ENCODE measurements at places on chromosomes 13 and 19. TPM values are rescaled to one million over a fixed set of nuclear protein-coding genes. Genes with fewer than 3 reads are reported as not detected.
A peak's percentile ranks its signal among the peaks of the same experiment; 100 is the strongest.

DNA sequence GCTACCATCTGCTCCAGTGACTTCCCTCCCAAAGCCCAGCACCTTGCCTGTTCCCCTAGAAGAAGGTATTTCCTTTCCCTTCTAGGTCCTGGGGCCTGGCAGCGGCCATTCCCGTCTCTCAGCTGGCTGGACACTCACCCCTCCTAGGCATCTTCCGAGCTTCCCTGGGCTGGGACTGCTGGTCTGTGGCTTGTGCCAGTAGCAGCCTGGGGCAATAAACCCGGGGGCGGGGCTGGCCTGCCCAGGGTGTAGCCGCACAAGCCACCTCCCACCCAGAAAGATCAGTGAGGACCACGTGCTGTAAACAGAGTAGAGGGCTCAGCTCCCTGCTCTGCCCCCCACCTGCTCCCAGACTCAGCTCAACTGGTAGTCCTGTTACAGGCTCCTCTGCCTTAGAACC is 15.0 kb downstream of the LIPE start:
- DNase-seq = no peak

- no peak for DNase-seq
Observed at GRCh38 chr13:32866921-32867320, 149.3 kb upstream of the KL start.

Gene WDR87
- not detected for total RNA-seq

Gene NLRP12
- 2.0 TPM for total RNA-seq

Gene LGALS14
- total RNA-seq = not detected

GRCh38 chr19:48810151-48810550 is 678 bp downstream of the BCAT2 start:
- no peak for DNase-seq

DNA sequence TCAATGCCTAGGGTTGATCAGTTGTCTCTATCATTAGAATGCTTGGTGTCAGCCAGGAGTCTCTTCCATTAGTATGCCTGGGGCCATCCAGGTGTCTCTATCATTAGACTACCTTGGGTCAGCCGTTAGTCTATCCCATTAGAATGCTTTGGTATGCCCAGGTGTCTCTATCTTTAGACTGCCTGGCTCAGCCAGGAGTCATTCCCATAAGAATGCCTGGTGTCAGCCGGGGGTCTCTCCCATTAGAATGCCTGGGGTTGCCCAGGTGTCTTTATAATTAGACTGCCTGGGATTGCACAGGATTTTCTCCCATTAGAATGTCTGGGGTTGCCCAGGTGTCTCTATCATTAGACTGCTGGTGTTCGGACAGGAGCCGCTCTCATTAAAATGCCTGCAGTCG is 1442.9 kb downstream of the UQCRFS1 start:
- no peak for DNase-seq

DNA sequence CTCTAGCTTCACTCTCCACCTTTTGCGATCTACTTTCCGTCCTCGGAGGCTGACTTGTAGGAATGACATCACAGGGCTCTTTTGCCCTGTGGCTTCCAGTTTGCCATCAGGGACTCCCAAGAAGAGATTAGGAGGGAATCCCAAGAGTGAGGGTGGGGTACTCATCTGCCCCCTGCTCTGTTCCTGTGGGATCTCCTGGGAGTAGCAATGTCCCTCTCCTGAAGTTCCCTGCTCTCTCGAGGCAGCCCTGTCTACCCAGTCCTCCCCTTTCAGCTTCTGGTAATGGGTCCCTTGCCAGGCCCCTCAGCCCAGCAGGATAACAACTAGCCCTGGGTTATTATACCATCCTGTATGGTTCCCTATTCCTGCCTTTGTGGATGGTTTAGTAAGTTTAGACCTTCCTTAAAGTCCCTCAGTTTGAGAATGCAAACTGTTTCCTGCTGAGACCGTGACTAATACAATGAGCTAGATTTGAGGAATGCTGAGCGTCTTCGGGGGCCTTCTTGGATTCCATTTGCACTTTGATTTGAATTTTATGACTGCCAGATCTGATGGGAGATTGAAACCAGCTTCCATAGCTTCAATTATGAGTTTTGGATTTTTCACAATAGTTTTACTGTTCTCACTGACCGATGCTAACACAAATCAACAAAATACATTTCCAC is 73.7 kb upstream of the IPO5 start:
- DNase-seq = no peak

GRCh38 chr19:1700733-1701663 is 48.6 kb upstream of the TCF3 start:
- DNase-seq = no peak

- DNase-seq = no peak
Observed at GRCh38 chr13:94996445-94996844, 284.1 kb upstream of the SOX21 start.

GRCh38 chr19:39236527-39236926 is 8.3 kb downstream of the IFNL3 start:
- DNase-seq = no peak

Gene RXFP2
- total RNA-seq = not detected

- DNase-seq = no peak
Observed at GRCh38 chr19:3514930-3515329, 8.8 kb downstream of the FZR1 start.

DNA sequence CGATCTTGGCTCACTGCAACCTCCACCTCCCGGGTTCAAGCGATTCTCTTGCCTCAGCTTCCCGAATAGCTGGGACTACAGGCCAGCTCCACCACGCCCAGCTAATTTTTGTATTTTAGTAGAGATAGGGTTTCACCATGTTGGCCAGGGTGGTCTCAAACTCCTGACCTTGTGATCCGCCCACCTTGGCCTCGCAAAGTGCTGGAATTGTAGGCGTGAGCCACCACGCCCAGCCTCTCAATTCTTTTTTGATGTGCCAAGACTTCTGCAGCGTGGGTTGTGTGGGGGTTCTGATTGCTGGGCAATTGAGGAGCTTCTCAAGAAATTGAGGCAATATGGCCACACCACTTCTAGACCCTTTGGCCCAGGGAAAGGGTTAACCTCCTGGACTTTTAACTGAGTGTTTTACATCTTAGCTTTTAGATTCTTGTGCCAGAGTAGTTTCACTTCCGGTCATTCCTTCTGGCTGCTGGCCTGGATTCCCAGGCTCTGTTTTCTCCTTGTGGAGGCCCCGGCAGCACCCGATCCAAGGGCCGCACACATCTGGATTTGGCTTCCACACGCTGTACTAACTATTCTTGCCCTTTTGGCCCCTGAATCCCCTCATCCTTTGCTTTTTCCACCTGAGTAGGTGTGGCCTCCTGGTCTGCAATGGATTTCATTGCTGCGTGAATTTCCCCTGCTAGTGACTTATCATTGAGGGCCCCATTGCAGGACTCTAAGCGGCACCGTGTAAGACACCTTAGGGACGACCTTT is 14.7 kb downstream of the SMARCA4 start:
- DNase-seq = no peak

DNA sequence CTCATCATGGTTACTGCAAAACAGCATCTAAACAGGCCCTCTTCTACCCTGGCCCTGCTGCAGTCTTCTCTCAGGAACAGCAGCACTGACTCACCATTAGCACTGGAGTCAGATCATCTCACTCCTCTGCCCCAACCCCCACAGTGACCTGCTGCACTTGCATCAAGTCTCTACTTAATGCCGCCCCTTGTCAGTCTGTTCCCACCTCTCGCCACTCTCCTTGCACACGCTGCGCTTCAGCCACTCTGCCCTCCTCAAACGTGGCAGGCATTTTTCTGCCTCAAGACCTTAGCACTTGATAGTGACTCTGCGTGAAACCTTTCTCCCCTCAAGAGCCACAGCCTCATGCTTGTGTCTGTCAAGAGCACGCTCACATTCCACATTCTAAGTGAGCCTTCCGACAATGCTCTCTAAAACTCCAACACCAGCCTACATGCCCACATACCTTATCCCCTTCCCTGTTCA is 22.1 kb downstream of the MIPEP start:
- DNase-seq = no peak

GRCh38 chr13:73943137-73943964 is 190.9 kb downstream of the KLF12 start:
- DNase-seq = no peak

GRCh38 chr13:51241720-51242119 is 19.5 kb downstream of the FAM124A start:
- no peak for DNase-seq

DNA sequence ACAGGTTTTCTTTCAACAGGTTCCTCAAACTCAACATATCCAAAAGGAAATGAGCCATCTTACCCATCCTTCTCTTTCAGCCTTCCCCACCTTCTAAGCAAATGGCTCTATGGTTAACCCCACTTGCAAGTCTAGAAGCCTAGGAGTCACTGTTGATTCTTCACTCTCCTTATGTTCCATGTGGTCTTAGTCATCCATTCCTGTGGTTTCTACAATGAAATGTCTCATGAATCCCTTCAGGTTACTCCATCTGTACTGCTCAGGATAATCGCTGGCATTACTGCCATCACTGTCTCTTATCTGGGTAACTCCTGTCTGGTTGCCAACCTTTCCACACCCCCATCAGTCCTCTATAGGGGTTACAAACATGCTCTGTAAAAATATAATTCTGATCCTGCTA is 381.3 kb downstream of the ENOX1 start:
- DNase-seq = no peak

Gene OSCAR
- total RNA-seq = 3.9 TPM

DNA sequence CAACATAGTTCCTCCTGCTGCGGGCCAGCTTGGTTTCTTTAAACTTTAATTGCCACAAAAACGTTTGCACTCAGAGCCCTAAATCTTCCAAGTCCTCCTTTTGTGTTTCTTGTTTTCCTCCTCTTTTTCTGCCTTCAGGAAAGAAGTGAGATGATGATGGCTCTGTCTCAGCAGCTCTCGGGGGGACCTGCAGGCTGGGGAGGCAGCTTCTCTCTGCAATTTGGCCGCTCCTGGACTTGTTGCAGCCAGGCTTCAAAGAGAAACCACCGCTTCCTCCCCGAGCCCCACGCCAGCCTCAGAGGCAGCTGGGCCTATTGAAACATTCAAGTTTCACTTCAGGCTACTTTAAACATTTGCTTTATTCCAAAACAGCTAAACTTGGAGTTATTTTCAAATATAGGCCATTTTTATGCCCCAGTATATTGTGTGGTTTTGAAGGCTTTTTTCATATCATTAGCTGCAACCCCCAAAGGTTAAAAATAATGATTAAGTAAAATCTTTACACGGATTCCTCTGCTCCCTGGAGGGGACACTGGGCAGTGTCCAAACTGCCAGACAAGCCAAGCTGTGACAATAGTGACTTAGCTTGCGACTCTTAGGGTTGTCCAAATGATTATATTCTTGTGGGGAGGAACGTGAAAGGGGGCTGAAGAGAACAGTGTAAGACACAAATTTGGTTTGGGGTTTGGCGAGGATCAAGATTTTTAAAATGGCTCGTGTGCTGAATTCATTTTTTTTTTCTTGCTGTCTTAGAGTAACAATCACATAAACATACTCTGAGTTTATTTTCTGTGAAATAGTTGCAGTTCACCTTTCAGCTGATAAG is 330.8 kb downstream of the DLEU7 start:
- DNase-seq = peak; percentile 85

- DNase-seq = peak; percentile 88
Observed at GRCh38 chr13:113927661-113928581, 46.0 kb downstream of the C13orf46 start.

- no peak for DNase-seq
Observed at GRCh38 chr19:3809881-3810707, 23.9 kb upstream of the MATK start.

DNA sequence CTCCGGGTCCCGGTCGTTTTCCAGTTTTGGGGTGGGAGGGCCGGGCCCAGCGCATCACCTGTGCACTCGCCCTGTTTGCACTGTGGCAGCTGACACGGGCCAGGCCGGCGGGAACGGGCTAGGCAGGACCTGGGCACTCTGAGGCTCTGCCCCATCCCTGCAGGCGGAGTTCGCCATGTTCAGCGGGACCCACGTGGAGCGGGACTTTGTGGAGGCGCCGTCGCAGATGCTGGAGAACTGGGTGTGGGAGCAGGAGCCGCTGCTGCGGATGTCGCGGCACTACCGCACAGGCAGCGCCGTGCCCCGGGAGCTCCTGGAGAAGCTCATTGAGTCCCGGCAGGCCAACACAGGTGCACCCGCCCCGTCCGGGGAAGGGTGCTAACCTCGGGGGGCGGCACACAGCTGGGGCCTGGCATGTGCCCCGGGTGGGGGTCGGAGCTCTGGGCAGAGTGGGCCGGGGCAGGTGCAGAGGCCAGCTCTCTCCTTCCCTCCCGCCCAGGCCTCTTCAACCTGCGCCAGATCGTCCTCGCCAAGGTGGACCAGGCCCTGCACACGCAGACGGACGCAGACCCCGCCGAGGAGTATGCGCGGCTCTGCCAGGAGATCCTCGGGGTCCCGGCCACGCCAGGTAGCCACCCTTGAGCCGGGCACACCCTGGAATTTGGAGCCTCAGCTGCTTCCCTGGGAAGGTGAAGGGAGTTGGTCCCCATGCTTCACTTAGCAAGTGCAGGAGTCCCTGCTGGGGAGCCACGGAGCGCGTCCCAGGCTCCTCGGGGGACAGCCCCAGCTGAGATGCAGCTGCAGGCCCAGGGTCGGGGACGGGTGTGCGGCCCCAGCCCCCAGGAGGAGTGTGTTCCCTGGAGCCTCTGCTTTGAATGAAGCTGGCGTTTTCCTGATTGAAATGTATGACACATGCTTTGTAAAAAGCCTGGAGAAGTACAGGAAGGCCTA is 9.3 kb upstream of the ZNF554 start:
- DNase-seq = no peak

Gene ERICH6B
- not detected for total RNA-seq

Gene PINLYP
- total RNA-seq = 12.8 TPM

Data from posterior vena cava (tissue), 2 donors.